ENCODE measurements at places on chromosomes 16 and 17.

GRCh38 chr16:85781695-85782370 lies 17.5 kb downstream of the EMC8 start:
- H3K36me3 ChIP-seq: peaks cover 9% of the 10 kb centered on the region
- H3K27ac ChIP-seq: no peak overlapping the region
- no peak for DNase-seq

DNA sequence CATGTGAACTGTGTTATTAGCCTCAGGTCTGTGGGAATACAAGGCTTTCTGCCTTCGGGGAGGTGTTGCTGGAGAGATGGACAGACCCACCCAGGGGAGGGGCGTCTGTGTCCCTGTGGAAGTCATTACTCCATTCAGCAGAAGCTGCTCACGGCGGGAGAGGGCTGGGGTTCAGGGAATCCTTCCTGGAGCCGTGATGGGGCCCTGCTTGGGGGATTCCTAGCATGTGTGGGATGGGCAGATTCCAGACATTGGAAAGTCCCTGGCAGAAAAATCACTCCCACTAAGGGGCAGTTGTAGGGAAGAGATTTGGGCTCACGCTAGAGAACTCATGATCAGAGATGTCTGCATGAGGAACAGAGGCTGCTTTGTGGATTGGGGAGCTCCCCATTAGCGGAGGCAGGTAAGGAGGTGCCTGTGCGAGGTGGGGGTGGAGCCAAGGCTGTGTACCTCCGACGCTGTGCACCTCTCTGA lies 56.3 kb upstream of the IL34 start:
- H3K27ac ChIP-seq: no peak overlapping the region
- H3K27me3 ChIP-seq: peaks cover 2% of the 10 kb centered on the region
- no peaks in the 10 kb centered on the region for H3K4me1 ChIP-seq
- no peak overlapping the region for H3K4me3 ChIP-seq
- no peak for DNase-seq
- no peaks in the 10 kb centered on the region for H3K36me3 ChIP-seq

- H3K36me3 ChIP-seq: no peaks in the 10 kb centered on the region
- DNase-seq: no peak
- H3K27me3 ChIP-seq: peaks cover 9% of the 10 kb centered on the region
- H3K4me1 ChIP-seq: no peaks in the 10 kb centered on the region
- H3K4me3 ChIP-seq: no peak overlapping the region
- H3K27ac ChIP-seq: no peak overlapping the region
These were observed 15.7 kb downstream of the HYDIN start for GRCh38 chr16:71214746-71215381.

GRCh38 chr16:12272264-12272663 lies 295.7 kb downstream of the SNX29 start:
- H3K4me1 ChIP-seq: no peaks in the 10 kb centered on the region
- no peak for DNase-seq
- H3K36me3 ChIP-seq: no peaks in the 10 kb centered on the region
- H3K4me3 ChIP-seq: no peak overlapping the region

GRCh38 chr17:29807520-29808361 lies 122.3 kb downstream of the SSH2 start:
- H3K27me3 ChIP-seq: no peaks in the 10 kb centered on the region
- H3K27ac ChIP-seq: no peak overlapping the region
- no peaks in the 10 kb centered on the region for H3K36me3 ChIP-seq
- no peak overlapping the region for H3K4me3 ChIP-seq
- DNase-seq: peak; percentile 50
- H3K4me1 ChIP-seq: peaks cover 16% of the 10 kb centered on the region

DNA sequence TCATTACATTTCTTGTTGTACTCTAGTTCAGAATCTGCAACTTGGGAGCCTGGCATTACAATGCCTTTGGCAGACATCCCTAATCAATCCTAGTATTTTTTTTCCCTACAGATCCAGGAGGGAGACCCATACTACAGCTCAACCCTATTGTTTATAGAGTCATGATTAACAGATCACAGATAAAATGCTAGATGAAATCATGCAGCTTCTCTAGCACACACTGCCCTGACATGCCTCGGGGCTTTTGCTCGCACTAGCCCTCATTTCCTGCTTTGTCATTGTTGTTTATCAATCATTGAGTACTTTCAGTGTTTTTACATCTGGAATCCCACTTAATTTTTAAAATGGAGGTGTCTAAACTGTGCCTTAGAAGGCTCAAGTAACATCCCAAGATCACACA lies 412.5 kb downstream of the CA10 start:
- H3K4me1 ChIP-seq: peaks cover 2% of the 10 kb centered on the region
- H3K27me3 ChIP-seq: peaks cover 3% of the 10 kb centered on the region
- no peak for DNase-seq
- no peaks in the 10 kb centered on the region for H3K36me3 ChIP-seq
- no peak overlapping the region for H3K27ac ChIP-seq

GRCh38 chr17:50426814-50427787 lies 1.1 kb downstream of the ACSF2 start:
- H3K27ac ChIP-seq: peak overlapping the region; percentile 87
- H3K4me3 ChIP-seq: peak overlapping the region; percentile 91
- peaks cover 27% of the 10 kb centered on the region for H3K4me1 ChIP-seq
- peaks cover 4% of the 10 kb centered on the region for H3K36me3 ChIP-seq
- no peaks in the 10 kb centered on the region for H3K27me3 ChIP-seq
- peak; percentile 49 for DNase-seq

DNA sequence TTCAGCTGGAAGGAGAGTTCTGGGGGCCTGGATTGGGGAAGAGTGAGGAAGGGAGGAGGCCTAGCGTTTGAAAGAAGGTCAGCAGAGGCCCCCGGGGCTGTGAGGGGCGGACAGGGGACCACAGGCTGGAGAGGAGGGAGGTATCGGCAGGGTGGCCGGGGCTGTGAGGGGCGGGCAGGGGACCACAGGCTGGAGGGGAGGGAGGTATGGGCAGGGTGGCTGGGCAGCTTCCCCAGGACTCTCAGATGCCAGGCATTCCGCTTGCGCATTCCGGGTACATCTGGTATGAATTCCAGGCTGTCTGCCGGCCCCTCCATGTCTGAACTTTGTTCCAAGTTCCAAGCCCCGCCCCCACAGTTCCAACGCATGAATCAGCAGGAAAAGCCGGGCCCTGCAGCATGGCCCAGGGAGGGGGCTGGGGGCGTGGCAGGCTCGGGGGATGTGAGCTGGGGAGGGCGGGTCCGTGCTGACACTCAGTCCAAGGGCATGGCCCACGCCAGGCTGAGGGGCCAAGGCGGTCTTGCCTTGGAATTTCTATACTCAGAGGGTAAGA lies 4.3 kb upstream of the TLCD2 start:
- DNase-seq: peak; percentile 39
- H3K4me1 ChIP-seq: peaks cover 23% of the 10 kb centered on the region
- peaks cover 14% of the 10 kb centered on the region for H3K27me3 ChIP-seq
- H3K27ac ChIP-seq: no peak overlapping the region
- peak overlapping the region; percentile 73 for H3K4me3 ChIP-seq
- peaks cover 3% of the 10 kb centered on the region for H3K36me3 ChIP-seq

Measured in activated naive CD8-positive, alpha-beta T cell treated with anti-CD3 and anti-CD28 coated beads, Interleukin-2, amount 10 ng/mL, durations not matched to agents 7 days and 5 days (primary cell).